Inflammatory macrophage treated with lipopolysaccharide for 1 hour (primary cell): ENCODE measurements at places on chromosomes 2 and 18.
A peak's percentile ranks its signal among the peaks of the same experiment; 100 is the strongest.

GRCh38 chr18:22422909-22423548, 5.3 kb upstream of the CTAGE1 start:
- no peak for DNase-seq

DNA sequence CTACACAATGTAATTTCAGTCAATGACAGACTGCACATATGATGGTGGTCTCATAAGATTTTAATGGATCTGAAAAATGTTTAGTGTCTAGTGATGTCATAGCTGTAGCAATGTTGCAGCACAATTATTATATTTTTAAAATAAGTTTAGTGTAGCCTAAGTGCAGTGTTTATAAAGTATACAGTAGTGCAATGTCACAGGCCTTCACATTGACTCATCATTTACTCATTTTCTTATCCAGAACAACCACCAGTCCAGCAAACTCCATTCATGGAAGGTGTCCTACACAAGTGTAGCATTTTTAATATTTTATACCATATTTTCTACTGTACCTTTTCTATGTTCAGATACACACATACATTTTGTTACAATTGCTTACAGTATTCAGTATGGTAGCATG, 663.1 kb downstream of the ERBB4 start:
- no peak for DNase-seq

- DNase-seq, result no peak
Measured at GRCh38 chr2:146741260-146741659, 1103.6 kb upstream of the ACVR2A start.

DNA sequence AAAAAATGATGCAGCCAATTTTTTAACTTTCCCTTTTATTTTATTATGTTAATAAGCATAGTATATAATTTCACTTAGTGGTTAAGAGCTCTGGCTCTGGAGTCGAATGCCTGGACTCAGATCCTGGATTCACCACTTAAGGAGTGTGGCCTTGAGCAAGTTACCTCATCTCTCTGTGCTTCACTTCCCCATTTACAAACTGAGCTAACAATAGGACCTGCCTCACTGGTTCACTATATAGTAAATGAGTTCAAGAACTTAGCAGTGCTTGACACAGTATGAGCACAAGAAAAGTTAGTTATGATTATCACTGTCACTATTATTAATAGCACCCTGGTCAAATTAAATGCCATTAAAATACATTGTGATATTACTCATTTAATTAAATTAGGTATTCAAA, 30.6 kb downstream of the SCN3A start:
- no peak for DNase-seq

DNA sequence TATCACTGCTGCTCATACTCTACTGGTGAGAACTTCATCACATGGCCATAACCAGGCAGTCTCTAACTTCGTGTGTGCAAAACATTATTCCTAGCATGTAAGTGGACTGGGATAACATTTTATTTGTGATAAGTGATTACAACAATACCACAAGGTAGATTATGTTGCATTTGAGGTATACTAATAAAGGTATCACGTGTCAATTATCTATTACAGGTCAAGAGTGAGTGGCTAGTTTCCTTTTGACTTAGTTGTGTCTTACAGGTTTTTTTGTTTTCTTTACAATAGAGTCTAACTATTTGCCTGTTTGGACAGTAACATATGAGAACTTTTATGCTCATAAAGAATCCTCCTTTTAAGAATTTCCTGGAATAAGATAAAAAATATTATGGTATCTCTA, 67.2 kb upstream of the DSC1 start:
- no peak for DNase-seq

DNA sequence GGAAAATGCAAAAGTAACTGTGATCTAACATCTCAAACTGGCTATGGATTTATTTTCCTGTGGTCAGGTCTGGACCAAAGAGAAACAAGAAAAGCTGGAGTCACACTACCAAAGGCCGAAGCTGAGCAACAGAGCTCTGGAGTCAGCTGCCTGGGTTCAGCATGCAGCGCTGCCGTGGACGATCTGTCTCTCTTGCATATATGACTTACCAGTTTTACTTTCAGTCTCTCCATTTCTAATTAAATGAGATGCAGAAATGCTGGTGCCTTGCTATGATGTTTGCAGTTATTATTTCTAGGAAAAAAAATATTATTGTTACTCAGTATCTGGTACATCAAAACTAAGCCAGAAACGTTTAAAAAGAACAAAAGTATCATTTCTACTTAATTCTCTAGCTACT, 813.2 kb downstream of the RNF144A start:
- no peak for DNase-seq

GRCh38 chr2:173299764-173300163, 54.9 kb upstream of the CDCA7 start:
- DNase-seq, result no peak

DNA sequence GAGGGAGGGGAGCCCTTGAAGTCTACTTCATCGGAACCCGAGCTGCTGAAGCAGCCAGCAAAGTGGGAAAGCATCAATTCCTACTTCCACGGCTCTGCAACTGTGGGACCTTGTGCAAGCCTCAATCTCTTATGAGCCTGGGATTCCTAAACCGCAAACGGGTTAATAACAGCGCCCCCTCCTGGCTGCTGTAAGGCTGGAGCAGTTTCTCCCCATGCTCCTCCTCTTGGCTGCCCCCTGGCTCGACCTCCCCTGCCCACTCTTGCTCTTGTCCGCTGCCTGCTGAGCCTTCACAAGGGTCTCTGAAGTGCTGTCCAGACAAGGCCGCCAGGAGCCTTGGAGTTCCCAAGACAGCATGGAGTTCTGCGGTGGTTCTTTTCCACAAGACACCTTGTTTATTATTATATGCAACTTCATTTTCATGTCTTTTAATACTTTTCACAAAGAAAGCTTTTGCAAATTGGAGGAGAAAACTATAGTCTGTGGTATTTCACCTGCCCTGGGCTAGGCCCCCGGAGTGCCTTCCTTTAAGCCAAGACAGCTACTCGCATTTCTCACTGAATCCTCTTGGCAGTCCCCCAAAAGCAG, 157.2 kb downstream of the DDX1 start:
- no peak for DNase-seq

- DNase-seq, result no peak
Measured at GRCh38 chr2:71684226-71685072, 231.1 kb downstream of the DYSF start.

DNA sequence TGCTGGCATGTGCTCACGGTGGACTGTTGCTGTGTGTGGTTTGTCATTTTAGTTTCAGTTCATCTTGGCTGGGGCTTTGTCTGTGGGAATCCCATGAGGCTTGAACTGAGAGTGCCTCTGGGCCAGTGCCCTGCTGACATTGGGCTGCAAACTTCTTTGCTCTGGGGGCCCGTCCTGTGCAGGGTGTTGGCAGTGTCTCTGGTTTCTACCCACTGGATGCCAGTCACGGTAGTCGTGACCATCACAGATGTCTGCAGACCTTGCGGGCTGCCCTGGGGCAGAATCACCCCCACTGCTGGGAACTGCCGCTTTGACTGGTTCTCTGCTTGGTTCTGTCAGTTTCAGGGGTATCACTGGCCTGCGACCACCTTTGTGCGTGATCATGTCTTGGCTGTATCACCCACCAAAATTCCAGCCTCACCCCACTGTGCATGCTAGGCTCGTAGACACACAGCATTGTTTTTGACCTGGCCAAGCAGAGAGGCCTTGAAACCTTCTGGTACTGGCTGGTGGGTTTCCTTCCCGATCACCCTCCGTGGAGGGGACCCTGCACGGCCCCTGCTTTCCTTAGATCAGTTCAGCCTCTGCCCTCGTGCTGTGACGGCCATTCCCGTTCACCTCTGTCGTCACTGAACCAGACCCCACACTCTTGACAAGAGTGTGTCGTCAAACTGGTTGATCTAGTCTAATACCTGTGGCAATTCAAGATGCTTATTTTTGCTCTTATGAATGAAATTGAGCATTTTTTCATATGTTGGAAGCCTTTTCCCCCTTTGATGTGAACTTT, 57.6 kb downstream of the KCNG2 start:
- no peak for DNase-seq

GRCh38 chr2:163259489-163259888, 420.9 kb upstream of the KCNH7 start:
- DNase-seq, result no peak

DNA sequence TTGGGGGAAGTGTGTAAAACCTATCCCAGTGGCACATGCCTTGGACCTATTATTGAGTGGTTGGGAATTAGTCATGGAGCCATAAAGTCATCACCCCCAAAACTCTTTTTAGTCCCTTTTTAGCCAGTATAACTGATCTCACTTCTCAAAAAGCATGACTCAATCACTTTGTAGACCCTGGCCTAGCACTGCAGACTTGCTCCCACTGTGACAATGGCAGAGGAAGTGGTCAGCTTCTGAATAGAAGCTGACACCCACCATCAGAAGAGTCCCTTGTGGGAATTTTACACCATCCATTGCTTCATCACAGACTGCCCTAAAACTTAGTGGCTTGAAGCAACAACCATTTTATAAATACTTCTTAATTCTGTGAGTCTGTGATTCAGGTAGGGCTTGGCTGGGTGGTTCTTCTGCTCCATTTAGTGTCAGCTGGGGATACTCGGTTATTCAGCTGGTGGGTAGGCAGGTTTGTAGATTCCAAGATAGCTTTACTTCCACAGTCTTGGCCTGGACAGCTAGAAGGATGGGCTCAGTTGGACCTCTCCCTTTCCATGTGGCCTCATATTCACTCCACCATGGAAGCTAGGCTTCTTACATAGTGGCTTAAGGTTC, 10.8 kb upstream of the ITGA6 start:
- DNase-seq, result peak; percentile 81

DNA sequence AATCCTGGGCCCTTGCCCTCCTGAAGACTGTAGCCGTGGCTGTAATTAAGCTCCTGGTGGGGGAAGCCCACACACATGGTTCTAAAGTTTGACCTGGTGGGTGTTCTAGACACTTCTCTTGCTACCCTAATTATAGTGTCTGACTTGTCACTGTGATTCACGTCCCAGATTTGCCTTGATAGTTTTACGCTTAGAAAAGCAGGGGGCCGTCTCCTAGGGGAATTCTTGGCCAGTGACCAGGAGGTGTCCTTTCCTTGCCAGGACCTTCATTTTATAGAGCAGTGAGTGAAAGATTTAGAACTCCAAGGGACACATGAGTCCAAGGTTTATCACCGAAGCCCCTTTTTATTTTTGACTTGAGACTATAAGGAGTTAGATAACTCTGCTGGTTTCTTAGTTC, 9.0 kb downstream of the TMEM214 start:
- no peak for DNase-seq

- DNase-seq, result no peak
Measured at GRCh38 chr18:62341473-62341872, 16.4 kb downstream of the TNFRSF11A start.

DNA sequence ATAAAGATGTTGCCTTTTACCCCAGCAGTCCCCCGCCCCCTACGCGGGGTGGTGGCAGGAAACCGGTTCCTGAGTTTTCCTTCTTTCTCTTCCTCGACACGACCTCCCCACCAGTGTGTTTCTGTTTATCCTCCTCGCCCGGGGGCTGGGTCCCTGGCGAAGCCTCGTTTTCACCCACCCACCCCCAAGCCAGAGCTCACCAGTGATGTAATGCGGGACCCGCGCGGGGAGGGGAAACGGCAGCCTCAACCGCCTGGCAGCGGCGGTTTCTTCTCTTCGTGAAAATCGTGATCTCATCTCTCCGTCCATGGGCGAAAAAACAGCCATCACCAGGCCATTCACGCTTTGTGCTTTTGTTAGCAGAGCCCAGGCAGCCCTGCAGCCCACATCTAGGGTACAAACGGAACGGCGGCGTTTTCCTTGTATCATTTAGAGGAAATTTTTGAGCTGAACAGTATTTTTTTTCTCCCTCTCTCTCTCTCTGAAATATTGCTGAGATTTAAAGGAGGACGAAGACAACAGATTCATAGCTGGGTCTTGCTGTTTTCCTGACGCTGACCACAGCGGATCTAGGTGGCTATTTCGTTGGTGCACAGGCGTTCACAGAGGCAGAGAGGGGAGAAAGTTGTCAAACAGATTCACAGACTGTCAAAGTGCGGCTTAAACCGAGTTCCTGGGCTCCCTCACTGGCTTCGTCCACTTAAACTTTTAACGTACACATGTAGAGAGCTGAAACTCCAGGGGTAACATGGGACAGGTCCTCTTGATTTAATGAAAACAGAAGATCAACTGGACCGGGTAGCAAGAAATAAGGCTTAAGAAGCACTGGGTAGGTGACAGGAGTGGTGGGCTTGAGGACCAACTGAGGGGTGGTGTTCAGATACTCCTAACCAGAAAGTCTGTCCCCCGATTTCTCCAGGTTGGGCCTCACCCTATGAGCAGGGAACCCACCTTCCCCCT, 21.9 kb upstream of the PAX3 start:
- peak; percentile 31 for DNase-seq

GRCh38 chr18:3748086-3748485, 298.1 kb downstream of the TGIF1 start:
- DNase-seq, result peak; percentile 62
